ENCODE measurements at places on chromosomes 7 and 10.

- DNase-seq, result peak; percentile 40
These were observed 25.2 kb downstream of the DNAJB12 start for GRCh38 chr10:72329290-72330068.

- no peak for DNase-seq
These were observed 35.5 kb upstream of the DGKI start for GRCh38 chr7:137882261-137882668.

GRCh38 chr10:117170244-117170643 is 27.0 kb upstream of the KCNK18 start:
- DNase-seq, result no peak

GRCh38 chr10:28980264-28980663 is 302.9 kb downstream of the BAMBI start:
- no peak for DNase-seq

DNA sequence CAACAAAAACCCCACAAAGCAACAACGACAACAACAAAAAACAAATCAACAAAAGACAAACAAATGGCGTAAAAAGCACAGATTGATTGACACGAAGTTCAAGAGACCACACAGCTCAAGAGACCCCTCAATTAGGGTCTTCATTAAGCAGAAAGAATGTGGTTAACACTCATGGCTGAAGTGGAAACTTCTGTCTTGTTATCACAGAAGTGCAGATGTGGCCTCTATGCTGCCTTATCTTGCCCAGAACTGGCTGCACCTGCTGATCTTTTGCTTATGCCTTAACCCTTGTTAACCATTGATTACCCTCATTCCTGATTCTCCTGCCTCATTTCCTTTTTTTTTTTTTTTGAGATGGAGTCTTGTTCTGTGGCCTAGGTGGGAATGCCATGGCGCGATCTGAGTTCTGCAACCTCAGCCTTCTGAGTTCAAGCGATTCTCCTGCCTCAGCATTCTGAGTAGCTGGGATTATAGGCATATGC is 3.5 kb upstream of the DAGLB start:
- DNase-seq, result no peak

DNA sequence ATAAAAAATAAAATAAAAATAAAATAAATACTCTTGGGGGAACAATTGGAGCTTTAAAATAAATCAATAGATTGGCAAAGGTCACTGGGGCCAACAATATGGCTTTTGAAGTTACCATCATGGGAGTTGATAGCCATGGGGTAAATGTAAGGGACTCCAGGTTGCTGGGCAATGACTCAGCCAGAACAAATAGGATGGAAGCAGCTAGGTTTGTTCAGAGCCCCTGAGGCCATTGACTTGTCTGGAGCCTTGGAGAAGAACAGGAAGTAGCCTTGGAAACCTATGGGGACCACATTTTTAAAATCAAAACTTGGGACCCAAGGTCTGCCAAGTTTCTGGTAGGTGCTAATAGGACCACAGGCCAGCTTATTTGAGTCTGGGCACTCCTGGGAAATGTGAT is 20.2 kb upstream of the FRA10AC1 start:
- DNase-seq, result no peak

DNA sequence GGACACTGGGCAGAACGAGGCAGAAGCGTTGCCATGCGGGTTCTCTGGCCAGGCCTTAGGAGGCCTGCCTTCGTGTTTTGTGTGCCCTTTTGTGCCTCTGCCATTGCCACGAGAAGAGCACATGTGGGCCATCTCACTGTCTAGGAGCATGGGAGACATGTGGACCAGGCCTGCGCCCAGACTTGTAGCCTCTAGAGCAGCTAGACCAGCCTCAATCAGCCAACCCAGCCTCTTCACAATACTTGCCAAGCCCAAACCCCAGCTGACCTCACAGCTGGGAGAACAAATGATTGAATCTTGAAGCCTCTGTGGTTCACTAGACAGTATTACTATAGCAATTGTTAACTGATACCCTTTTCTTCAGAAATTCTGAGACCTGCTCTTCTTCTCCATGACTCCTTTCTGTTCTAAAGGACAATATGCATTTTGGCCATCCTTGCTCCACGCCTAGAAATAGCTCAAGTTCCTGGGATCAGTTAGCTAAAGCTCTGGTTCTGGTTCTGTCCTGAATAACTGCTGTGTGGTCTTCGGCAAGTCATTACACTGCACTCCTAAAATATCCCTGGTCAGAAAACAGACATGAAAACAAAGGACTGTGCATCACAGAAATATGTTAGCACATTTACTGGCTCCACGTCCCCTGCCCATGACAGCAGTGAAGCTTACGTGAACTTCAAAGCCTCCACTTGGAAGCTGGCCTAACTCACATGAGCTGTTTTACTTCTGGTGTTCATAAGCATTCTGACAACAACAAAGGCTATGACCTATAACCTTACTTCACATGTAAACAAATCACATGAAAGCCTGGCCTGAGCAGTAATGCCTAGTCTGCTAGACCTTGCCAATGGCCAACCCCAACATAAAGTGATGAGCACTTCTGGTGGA is 72.3 kb upstream of the MKRN1 start:
- no peak for DNase-seq

- DNase-seq, result no peak
These were observed 74.0 kb downstream of the GPR141 start for GRCh38 chr7:37757563-37757962.

- DNase-seq, result no peak
These were observed 18.2 kb downstream of the GPR146 start for GRCh38 chr7:1062296-1063294.

- no peak for DNase-seq
These were observed 29.8 kb downstream of the JAKMIP3 start for GRCh38 chr10:132095403-132096113.

- no peak for DNase-seq
These were observed 113.4 kb downstream of the ABCC2 start for GRCh38 chr10:99895867-99896266.

DNA sequence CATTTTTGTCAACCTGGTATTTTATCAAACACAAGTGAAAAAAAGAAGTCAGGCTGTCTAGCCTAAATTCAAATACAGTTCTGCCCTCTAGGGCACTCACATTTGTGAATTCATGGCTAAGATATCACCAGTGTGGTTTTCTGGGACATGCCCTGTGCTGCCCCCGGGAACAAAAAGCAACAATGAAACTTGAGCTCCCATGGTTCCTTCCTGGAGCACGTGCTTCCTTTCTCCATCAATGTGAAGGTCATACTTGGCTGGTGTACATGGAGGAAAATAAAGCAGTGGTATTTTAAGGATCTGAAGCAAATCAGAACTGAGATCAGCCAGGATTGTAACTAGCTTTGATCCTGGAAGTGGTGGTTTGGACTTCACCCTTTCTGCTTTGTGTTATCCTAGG is 128.9 kb upstream of the FRMD4A start:
- DNase-seq, result no peak

- DNase-seq, result no peak
These were observed 99.6 kb upstream of the ANLN start for GRCh38 chr7:36289833-36290661.

DNA sequence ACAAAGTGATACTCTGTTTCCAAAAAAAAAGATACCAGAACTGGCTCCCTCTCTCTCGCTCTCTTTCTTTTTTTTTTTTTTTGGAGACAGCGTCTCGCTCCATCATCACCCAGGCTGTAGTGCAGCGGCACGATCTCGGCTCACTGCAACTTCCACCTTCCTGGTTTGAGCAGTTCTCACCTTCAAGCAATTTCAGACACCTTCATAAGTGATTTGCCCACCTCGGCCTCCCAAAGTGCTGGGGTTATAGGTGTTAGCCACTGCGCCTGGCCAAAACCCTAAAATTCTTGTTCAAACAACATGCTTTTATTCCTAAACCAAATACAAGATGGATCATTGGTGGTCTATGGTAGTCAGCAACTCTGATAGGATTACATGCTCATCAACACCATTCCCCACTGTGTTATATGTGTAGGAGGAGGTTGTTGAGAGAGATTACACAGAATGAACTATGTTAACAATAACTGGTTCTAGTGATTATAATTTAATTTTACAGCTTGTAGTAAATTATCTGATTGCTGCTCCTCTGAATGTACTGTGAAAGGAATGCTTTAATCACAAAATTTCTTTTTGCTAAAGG is 15.5 kb downstream of the ACBD5 start:
- no peak for DNase-seq

- DNase-seq, result peak; percentile 67
These were observed 509.0 kb upstream of the ZMIZ1 start for GRCh38 chr10:78559661-78560340.

DNA sequence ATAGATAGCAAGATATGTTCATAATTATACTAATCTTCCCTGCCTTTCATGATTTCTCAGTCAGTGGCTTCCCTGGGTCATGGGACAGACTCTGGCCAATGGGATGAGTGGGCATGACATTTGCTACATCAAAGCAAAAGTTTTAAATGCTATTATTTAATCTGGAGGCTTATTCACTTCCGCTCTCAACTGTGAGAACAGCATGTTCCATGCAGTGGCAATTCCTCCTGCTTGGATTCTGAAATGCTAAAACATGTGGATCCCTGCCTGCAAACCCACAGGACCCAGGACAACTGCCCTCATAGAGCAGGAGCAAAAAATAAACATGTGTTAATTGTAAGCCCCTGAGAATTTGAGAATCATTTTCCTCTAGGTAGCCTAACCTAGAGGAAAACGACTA is 1412.4 kb upstream of the CELF2 start:
- DNase-seq, result no peak

DNA sequence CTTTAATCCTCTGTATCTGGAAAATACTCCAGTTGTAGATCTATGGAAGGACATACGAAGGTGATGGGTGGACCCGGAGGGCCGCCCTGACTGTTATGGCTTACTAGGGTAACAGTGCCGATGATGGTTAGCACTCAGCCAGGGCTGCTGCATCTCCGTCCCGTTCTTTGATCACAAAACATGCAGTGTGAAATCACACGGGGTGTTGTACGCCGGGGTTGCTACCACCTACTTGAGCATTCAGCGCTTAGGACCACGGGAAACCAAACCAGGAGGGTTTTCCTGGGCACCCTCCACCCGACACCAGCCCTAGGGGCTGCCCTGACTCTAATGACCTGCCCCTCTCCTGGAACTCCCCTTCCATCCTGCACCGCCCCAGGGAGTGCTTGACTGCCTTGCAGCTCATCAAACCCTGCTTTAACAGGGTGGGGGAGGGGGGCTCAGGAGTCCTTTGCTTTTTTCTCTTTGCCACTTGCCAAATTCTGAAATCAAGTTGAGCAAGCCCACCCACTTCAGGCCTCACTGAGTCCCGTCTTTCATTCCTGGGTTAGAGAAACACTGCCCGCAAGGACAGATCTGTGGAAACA is 20.4 kb downstream of the ZNF775 start:
- DNase-seq, result no peak

- no peak for DNase-seq
These were observed 31.7 kb upstream of the SEMA3C start for GRCh38 chr7:80950550-80950967.

- no peak for DNase-seq
These were observed 25.6 kb downstream of the GPER1 start for GRCh38 chr7:1113548-1113885.

DNA sequence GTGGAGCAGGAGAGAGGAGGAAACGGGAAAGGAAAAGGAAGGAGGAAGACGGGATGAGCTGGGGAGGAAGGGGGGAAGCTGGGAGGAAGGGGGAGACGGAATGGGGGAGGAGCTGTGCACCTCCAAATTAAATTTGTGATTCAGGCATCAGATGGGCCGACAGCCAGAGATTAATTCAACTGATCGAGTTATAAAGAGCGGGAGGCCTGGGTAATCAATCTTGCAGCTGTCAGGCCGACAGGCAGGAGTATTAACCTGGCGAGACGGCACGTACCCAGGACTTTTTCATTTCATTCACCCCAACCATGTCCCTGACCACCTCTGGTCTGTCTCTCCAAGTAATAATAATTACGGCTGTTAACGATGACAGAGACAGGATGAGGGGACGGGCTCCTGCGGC is 26.2 kb downstream of the KAZALD1 start:
- no peak for DNase-seq

DNA sequence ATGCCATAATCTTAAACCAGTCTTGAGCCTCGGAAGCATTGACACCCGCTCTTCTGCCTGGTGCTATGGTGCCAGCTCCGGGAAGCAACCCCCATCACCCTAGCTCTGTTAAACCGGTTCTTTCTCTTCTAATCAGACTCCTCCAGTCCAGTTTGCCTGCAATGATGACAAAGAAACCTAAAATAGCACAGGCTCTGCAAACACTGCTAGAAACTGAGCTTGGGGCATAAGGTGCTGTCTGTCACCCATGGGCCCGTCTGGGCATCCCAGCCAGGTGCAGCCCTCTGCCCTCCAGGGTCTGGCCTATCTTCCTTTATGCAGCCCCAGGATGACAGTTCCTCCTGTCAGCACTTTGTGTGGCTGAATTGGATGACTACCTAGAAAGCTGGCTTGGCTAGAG is 14.2 kb upstream of the CAMK2G start:
- DNase-seq, result no peak

DNA sequence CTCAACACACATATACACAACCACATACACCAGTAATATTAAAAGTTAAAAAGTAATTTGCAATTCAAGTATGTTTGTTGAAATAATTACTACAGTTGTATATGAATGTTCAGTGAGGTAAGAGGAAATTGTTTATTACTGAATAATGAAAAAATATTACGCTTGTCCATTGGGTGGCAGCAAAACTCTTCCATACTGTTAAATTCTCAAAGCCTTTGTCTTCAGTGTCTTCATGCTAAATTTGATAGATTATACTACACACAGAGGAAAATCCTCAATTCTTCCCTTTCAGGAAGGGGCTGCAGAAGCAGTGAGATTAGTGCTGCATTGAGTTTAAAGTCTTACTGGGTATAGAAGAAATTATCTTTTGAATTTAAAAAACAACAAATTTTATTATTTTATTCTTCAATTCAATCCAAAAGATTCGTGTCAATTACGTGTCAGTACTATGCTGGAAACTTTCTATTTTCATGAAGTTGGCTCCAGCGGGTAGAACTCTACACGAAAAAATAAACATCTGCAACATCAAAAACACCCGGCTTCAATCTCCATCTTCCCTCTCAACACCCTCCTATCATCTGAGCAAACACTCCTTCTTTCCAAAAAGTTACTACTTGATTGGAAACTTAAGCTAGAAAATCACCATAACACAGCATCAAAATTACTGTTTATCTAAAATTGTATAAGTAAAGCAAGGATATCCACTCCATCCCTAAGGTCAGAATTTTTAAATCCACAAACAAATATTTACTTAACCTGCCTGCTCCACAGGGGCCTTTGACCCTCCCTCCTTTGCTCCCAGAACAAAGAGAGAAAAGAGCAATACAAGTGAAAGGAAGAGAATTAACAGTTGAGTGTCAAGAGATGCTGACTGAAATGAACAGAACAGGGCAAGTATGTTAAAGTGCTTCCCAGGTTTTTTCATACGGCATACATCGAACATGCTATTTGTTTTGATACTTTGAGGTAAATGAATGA is 37.0 kb upstream of the TES start:
- DNase-seq, result peak; percentile 49

DNA sequence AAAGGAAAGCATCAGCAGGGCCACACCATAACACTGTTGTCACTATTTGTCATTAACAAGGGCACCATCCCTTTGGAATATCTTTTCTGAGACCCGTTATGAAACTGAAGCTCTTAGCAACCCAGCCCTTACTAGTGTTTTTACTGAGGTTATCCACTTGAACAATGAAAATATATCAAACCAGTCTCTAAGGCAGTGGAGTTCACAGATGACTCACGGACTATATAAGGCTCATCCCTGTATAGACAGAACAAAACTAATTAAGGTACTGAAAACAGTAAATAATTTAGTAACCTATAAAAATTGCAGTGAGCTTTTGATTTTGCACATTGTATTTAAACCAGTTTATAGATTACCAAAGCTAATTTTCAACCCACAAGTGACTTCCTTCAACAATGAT is 196.0 kb downstream of the ELAPOR2 start:
- no peak for DNase-seq

- no peak for DNase-seq
These were observed 85.5 kb upstream of the OIT3 start for GRCh38 chr10:72808001-72808400.

GRCh38 chr7:50475340-50475739 is 25.2 kb upstream of the FIGNL1 start:
- no peak for DNase-seq
